ENCODE measurements at places on chromosomes 7 and 10.

DNA sequence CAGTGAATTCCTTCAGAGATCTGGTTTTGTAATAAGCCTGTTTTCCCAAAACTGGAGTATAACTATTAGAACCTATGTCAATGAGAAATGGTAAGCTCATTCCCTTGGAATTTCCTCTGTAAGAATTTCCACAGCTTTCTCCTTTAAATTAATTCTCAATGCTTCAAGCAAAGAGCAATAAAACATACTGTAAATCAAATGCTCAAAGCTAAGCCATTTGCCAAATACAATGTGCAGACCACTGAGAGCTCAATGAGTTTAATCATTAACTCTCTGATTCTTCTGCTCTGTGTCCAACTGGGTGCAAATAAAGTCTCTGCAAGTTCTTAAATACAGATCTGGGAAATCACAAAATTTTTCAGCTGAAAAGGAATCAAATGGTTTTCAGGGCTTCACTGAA is 227.6 kb upstream of the IMMP2L start:
- no peak for DNase-seq

- DNase-seq, result no peak
Measured at GRCh38 chr10:92490387-92490786, 83.5 kb downstream of the IDE start.

DNA sequence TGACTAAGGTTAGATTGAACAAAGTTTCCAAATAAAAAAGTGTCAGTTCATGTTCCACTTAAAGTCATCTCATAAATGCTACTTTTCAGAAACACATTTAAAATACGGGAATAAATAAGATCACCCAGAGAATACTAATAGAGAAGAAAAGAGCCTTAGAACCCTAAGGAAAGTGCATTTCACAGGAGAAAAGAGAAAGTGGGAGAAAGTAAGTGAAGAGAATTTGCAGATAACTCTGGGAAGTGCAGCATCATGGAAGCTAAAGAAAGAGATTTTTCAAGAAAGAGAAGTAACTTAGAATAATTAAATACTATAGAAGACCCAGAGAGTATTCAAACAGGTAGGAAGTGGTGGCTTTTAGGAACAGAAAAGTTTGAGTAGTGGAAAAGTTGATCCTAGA is 132.6 kb downstream of the VTI1A start:
- DNase-seq, result no peak

GRCh38 chr10:6221971-6222751 is 19.4 kb downstream of the PFKFB3 start:
- no peak for DNase-seq

- no peak for DNase-seq
Measured at GRCh38 chr10:4765428-4765827, 60.6 kb upstream of the AKR1E2 start.

GRCh38 chr7:141956084-141956483 is 9.3 kb upstream of the CLEC5A start:
- DNase-seq, result no peak

DNA sequence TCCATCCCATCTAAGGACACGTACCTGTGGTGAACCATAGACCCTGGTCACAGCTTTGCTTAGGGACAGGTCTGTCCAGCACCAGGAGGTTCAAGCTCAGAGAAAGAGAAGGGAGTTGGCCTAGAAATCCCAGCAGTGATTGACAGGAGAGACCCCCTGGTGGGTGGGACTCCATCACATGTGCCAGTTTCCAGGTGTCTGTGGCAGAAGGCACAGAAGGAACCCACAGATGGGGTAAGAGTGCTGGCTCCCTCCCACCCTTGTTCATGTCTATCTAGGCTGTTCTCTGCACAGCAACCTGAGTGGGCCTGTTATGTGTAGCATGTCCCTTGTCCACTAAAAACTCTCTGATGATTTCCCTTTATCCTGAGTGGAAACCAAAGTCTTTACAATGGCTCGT is 54.0 kb upstream of the GRB10 start:
- no peak for DNase-seq

DNA sequence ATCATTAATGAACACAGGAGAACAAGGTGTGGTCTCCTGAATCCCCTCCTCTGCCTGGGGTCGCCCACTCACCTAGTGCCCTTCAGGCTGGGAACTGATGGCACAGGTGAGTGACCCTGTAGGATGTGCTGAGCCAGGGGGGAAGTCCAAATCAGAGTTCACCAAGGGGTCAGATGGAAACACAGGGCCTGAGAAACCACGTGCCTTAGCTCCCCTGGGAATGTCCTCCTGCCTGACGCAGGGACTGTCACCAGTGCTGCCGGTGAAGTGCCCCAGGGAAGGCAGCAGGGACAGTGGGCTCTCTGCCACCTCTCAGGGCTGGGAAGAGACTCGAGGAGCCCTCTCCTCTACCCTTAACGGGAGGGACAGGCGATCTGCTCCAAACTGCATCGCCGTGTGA is 5.8 kb upstream of the PYROXD2 start:
- DNase-seq, result no peak

- no peak for DNase-seq
Measured at GRCh38 chr10:34825414-34825813, 10.3 kb upstream of the PARD3 start.

GRCh38 chr7:80153446-80153845 is 18.8 kb downstream of the GNAI1 start:
- no peak for DNase-seq

GRCh38 chr7:107479303-107479702 is 9.4 kb downstream of the GPR22 start:
- DNase-seq, result no peak

GRCh38 chr7:953547-954327 is 743 bp downstream of the ADAP1 start:
- DNase-seq, result no peak

DNA sequence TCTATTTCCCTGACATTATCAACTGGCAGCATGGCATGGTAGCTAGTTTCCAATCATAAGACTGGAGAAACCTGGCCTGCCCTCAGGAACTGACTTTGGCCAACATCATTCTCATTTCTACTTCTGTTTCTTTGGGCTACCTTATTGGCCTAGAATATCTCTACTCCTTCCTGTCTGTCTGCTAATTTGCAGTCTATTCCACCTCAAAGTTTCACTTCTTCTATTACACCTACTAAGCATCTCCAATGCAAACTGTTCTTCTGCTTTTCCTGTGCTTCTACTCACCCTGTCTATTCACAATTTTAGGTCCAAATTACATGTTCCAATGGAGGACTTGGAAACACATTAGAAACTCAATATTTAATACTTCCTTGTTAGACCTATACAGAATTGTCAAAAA is 65.6 kb downstream of the ZNF503 start:
- no peak for DNase-seq

GRCh38 chr7:123784263-123784662 is 35.5 kb upstream of the WASL start:
- no peak for DNase-seq

- peak; percentile 72 for DNase-seq
Measured at GRCh38 chr7:94908323-94909178, 1.2 kb downstream of the PPP1R9A start.

DNA sequence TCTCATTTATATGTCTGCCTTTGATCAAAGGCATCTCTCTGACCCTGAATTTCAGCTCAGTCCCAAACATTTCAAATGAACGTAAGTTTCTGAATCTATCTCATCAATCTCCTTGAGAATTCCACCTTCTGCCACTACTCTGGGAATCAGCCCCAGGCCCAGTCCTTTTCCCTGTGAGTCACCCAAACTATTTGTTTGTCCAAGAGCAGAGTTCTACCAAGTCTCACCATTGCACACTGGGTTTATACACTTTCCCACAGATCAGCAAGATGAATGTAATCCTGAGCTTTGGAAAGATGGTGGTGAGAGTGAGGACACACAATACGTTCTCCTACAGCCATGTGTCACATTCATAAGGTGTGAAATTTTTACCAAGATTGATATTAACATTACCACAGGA is 251.3 kb upstream of the VWC2 start:
- DNase-seq, result no peak

GRCh38 chr7:29017713-29018112 is 59.6 kb upstream of the TRIL start:
- DNase-seq, result peak; percentile 84

DNA sequence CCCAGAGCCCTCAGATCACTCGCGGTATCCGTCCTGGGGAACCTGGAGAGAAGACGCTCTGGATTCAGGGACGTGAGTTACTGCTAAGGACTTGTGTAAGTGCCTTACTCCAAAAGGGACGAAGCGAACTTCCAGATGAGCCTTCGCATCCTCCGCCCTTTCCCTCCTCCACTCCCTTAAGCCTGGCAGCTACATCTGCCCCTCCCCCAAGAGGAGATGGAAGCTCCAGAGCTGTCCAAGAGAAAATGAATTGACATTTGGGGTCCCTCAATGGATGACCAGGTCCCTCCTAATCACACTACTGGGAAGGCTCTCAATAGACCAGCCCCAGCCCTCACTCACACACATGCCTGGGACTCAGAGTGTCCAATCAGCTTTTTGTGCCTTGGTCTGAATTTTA is 31.3 kb upstream of the GDF10 start:
- no peak for DNase-seq

DNA sequence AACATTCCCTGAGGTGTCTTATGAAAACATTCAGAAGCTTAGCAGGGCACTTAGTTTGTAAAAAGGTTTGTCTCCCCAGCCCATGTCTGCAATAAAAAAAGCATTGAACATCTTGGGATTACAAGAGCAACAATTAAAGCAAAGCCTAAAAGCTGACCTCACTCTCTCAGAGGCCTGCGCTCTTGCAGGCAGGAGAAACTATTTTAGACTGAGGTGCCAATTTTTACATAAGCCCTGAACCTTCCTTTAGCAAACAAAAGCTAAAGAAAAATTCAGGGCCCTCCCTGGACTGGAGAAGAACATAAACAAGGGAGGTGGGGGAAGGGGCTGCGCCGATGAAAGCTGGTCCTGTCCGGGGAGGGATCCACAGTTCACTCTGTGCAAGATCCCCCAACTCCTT is 312.7 kb upstream of the RNF32 start:
- no peak for DNase-seq

DNA sequence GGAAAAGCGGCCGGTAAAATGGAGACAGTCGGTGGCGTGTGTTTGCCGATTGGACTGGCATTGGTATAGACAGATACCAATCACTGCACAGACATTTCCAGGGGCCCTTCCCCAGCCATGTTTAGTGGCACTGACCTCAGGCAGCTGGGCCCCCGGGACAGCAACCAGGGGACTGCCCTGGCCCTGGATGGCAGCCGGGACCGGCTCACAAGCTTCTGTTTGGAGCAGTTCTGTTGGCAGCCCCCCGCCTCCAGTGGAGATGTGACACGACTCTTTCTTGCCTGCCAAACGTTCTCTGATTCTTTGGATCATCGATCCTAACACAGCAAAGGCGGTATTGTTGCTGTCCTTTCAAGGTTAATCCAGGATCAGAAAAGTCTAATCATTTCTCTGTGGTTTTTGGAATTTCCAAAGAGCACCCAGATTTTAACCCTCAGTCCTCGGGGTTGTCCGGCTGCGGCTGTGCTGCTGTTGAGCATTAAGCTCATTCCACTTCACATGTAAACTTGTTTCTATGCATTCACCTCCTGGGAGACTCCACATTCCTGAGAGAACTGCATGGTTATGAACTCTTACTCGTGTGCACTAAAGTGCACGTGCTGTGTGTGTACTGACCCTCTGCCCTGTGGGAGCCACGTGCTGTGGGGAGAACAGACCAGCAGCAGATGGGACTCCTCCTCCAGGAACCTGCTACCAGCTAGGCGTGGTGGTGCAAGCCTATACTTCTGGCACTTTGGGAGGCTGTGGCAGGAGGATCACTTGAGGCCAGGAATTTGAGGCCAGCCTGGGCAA is 46.0 kb downstream of the FOXK1 start:
- no peak for DNase-seq

DNA sequence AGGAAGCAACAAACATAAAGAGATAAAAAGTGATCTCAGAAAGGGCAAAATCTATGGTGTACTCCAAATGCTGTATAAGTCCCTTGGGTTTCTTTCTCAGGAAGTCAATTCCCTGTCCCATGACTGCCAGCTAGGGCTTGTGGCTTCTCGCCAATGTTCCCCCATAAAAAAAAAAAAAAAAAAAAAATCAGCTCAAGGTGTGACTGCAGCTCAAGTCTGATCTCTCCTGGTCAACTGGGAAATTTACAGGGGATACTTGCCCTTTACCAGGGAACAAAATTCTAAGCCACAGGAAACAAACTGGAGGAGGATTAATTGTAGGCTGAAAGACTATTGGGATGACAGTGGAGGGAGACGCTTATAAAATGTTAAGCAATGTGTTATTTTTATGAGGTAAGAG is 76.0 kb downstream of the PCGF5 start:
- peak; percentile 7 for DNase-seq
